ENCODE measurements at places on chromosomes 3 and 15. TPM values are rescaled to one million over a fixed set of nuclear protein-coding genes. Genes with fewer than 3 reads are reported as not detected.

- no peak for DNase-seq
Measured at GRCh38 chr15:61153291-61153690, 75.8 kb downstream of the RORA start.

GRCh38 chr3:193791041-193792032 is 198.3 kb downstream of the OPA1 start:
- DNase-seq = no peak

DNA sequence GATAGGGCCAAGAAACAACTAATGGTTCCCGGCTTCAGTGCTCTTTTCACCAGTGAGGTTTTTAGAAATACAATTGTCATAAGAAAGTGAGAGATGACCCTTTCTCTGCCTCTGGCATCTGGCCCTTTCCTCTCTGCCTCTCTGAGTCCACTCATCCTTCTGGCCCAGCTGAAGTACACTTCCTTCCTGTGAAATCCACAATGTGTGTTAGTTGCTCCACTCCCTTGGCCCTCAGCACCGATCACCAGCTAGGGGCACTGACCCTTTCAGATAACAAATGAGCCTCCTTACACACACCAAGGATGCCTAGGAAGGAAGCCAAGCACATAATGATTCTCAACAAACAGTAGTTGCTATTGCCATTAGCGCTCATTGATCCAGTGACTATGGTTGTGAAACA is 2.9 kb upstream of the CAV3 start:
- no peak for DNase-seq

DNA sequence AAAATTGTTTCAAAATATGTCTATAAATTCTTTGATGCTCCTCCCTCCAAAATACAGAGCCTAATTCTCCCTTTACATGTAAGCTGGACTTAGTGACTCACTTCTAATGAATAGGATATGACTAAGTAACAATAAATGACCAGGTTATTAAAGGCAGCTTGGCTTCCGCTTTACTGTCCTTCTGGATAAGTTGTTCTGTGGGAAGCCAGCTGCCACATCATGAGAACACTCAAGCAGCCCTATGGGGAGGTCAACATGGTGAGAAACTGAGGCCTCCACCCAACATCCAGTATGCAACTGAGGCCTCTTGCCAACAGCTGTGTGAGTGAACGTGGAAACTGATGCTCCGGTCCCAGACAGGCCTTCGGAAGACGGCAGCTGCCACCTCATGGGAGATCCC is 247.3 kb upstream of the CHRM5 start:
- no peak for DNase-seq

GRCh38 chr3:150504483-150504882 is 41.8 kb downstream of the SERP1 start:
- DNase-seq = no peak

- DNase-seq = no peak
Measured at GRCh38 chr3:37930495-37930894, 60.1 kb upstream of the VILL start.

DNA sequence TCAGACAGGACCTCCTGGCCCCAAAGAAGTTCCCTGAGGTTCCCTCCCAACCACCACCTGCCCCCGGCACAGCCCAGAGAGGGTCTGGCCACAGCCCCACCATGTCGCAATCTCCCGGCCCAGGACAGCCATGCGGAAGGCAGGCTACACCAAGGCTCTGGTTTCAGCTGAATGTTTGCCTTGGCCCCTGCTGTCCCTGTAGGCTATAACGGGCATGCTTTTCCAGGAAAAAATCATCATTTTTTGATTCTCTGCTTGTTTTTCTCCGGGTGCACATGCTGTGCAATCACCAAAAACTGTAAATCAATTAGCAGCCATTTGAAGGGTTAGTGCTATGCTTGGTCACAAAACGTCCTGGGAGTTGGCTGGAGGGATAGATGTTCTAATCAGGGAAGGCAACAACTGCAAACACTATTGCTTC is 142.7 kb upstream of the IGF1R start:
- DNase-seq = no peak

GRCh38 chr3:138205527-138205926 is 18.4 kb downstream of the ARMC8 start:
- no peak for DNase-seq

- no peak for DNase-seq
Measured at GRCh38 chr3:123695731-123696640, 111.1 kb upstream of the HACD2 start.

- no peak for DNase-seq
Measured at GRCh38 chr3:71176366-71176765, 407.2 kb downstream of the FOXP1 start.

- no peak for DNase-seq
Measured at GRCh38 chr15:56775641-56776040, 42.3 kb upstream of the ZNF280D start.

GRCh38 chr15:95953032-95953431 is 377.5 kb upstream of the NR2F2 start:
- no peak for DNase-seq

DNA sequence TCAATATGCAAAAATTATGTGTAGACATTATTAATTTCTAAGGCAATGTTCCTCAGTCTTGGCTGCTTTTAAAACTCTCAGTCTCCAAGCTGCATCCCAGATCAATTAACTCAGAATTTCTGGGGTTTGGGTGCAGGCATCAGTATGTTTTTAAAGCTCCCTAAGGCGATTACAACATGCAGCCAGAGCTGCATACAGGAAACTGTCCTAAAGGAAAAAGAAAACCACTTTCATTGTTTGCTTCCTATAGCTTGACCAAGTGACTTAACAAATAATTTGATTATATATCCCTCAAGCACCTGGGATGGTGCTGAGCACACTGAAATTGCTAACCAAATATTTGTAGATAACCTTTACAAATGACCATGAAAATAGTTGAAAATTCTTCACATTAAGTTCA is 194.7 kb downstream of the DTWD1 start:
- DNase-seq = no peak

DNA sequence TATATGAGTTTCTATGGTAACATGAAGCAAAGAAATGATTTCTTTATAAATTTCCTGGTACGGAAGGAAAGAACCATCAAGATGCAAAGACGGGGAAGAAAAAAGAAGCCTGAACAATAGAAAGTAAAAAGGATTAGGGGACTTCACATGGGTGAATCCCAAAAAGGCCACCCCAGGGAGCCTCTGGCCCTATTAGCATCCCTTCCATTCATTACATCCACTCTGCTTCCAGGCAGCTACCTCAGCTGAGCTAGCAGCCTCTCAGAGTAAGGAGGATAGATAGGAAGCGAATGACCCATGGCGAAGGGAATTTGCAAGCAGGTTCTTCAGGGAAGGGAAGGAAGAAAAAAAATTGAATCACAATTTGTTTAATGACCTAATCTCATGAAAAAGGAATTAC is 81.6 kb downstream of the GABRB3 start:
- no peak for DNase-seq

DNA sequence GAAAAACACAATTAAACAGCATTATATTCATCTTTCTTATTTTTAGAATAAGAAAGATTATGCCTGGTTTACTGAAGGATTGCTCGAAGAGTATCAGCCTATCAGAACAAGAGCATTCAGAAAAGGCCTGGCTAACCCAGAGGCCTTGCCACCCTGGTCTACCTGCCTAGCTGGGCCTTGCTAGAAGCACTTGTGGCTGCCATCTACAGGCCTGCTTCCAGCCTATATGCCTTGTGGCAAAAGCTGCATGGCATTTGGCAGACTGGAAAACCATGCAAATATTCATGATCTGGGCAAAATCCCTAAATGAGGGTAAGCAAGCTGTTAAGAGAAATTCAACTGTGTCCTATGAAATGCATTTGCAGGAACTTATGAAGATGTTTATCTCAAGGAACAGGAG is 9.3 kb upstream of the ATP13A4 start:
- no peak for DNase-seq

GRCh38 chr3:99638167-99638948 is at the start of gene COL8A1:
Gene COL8A1 (plus strand): TSS chr3:99638594. CDS start chr3:99790683, 152,089 bp downstream.
- no peak for DNase-seq

DNA sequence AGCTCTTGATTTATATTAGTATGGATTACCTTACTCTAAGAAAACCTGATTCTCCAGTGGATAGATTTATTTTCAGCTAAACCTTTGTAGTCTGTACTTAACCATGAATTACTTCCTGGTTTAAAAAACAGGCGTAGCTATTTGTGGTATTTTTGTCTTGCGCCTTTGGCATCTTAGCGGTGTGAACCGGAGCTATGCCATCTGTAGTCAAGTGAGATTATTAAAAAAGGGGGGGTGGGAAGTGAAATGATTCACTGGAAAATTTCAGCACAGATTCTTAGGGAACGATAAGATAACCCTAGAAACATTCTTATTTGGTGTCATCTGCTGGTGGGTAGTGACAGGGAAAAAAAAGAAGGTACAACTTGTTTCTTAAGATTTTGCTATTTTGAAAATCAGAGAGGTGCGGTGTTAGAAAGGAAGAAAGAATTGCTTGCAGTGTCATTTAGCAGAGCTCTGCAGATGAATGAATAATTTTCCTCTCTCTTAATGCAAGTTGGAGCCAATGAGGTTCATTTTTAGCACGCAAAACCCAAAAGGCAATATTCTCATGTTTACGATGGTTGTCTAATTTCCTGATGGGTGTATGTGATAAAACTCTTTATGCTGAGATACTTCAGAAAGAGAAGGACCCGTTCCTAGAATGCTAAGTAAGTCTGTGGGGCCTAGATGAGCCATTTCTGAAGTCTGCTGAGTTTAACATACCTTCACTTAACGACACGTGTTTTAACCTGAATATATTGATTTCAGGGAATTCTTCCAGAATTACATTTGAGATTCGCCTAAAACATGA is 44.0 kb downstream of the PSMD6 start:
- no peak for DNase-seq

DNA sequence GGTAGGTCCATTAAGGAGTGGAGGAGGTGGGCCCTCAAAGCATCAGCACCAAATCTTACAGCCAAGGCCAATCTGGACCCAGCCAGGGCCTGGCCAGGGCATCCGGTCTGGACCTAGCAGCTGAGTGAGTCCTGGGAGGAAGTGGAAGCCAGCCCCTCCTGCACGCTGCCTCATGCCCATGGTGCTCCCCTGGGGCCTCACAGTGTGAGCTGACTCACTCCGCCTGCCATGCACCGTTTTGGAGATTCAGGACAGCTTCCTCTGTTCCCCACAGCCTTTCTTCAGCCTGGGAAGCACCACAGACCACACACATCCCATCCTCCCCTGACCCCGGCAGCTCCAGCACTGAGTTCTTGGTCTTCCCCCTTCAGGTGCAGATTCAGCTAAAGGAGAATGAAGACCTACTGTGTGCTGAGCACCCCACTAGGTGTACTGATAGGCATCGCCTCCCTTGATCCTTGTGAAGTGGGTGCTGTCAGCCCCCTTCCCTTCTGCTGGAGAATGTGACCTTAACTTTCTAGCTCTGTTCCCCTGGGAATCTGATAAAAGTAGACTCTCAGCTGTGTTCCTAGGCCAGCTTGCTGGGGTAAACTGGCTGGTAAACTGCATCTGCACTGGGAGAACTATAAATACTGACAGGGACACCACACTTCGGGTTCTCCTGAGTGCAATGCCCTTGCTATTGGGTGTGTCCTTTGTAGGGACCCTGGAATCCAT is 36.8 kb upstream of the SEC13 start:
- DNase-seq = no peak

DNA sequence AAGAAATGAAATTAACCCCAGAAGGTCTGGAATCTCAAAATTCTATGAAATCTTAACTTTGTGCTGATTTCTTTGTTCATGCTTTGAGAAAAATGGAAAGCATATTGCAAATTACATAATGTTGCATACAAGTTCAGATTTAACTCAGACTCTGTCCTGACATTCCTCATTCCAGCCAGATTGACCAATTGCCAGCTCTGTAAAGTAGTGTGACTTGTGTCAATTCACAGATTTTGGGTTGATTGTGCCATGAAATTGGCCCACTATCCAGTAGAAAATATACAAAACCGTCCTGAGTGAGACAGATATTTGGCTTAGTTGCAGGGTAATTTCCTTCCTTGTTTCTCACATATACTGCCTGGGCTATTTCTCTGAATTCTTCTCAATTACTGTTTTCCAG is 1312.6 kb downstream of the ROBO1 start:
- DNase-seq = no peak

GRCh38 chr3:194312743-194313281 is 38.3 kb downstream of the CPN2 start:
- DNase-seq = no peak

GRCh38 chr3:183697610-183698317 is at the start of gene YEATS2:
Gene YEATS2 (plus strand): TSS chr3:183697797. CDS start chr3:183715163, 17,366 bp downstream.
- DNase-seq = peak; percentile 63

DNA sequence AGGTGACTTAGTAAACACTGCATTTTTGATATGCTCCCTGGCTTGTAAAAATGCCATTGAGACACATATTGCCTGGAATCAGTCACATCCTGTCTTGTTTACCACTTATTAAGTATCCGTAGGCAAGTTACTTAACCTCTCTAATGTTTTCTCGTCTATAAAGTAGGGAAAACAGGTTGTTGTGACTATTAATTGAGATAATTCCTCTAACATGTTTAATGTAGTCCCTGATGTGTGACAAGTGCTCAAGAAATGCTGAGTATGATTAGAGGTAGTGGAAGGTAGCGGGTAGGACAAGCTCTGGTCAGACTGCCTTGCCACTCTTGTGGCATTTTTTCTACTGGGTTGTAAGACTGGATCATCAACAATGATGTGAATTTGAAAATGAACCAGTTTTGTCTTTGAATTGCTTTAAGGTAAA is 54.1 kb downstream of the NFKBIZ start:
- no peak for DNase-seq

DNA sequence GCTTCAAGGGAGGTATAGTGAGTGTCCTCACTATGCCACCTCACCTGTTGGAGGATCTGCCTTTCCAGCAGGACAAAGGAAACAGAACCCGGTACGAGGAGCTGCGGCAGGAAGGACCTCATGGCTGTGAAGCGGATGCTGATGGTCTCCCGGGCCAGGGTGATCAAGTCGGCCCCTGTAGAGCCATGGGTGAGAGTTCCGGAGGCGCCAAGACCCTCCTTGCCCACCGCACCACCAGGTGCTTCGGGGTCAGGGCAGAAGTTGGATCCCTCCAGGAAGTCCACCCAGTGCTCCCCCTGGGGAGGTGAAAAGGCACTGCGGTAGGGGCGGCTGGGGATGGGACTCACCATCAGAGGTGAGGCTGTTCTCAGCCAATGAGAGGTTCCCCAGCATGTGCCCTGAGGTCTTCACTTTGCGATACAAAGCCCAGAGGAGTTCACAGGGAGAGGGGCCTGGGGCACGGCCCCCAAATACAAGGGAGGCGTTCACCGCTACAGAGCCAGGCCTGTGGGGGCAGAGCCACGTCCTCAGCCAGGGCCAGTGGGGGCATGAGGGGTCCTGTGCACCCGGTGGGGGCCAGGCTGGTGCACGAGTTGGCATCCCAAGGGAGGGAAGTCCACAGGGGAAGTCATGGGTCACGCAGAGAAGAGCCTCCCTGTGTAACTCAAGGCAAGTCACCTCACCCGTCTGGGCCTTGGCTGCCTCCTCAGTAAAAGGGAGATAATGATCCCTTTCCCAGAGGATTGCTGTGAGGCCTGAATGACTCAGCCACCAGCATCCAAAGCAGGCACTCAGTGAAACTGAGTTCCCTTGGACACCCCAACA is 27.7 kb downstream of the C15orf39 start:
- no peak for DNase-seq

- no peak for DNase-seq
Measured at GRCh38 chr3:75176937-75177336, 487.2 kb upstream of the FRG2C start.

Gene ACP3
- not detected for total RNA-seq

Gene CCDC13
- total RNA-seq = 2.0 TPM

Gene TMCO5A
- not detected for total RNA-seq

Gene ADAMTS17
- total RNA-seq = 2.3 TPM

Gene GRIP2
- total RNA-seq = 3.2 TPM

Gene TRH
- 0.36 TPM for total RNA-seq

Gene CSPG4
- 5.3 TPM for total RNA-seq

Gene TBL1XR1
- 153 TPM for total RNA-seq

Gene GOLGA6L25
- total RNA-seq = not detected

Gene LMLN
- 10.1 TPM for total RNA-seq

Gene IQCF2
- total RNA-seq = not detected
